ENCODE measurements at places on chromosomes 5 and 9.

GRCh38 chr5:115490596-115490995 is 54.0 kb downstream of the FEM1C start:
- no peak for DNase-seq

GRCh38 chr5:96199713-96200183 is 233.3 kb downstream of the PCSK1 start:
- DNase-seq, result no peak

- peak; percentile 58 for DNase-seq
Measured at GRCh38 chr9:121201045-121201737, 478 bp downstream of the RAB14 start.

DNA sequence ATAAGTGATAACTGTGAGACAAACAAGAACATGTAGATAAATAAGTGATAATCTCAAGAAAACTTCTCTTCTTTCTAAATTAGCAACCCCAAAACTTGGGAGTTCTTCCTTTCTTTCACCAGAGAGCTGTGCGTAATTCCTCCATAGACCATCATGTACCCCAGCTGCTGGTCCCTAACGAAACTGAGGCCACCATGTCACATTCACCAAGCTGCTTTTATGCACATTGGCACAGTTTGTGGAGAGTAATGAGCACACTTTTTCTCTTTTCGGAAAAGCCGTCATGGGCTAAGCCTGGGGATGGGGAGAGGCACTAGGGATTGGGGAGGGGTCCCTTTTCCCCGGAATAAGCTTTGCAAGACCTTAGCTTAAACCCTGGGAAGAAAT is 561.4 kb downstream of the BNC2 start:
- no peak for DNase-seq

DNA sequence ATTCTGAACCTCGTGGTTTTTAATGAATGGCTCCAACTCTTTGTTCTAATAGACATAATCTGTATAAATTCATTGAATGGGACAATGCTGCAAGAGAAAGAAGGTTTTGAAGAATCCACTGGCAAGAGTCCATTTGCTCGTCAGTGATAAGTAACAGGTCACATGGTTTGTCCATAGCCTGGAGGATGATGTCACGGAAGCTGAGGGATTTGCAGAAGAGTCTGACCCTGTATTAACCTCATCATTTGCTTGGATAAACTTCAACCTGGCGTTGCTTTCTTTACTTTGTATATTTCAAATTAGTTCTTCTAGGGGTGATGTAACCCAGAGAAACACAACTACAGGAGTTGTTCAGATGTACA is 197.4 kb downstream of the GAS1 start:
- DNase-seq, result no peak

GRCh38 chr9:79581388-79581787 is 9.6 kb downstream of the TLE4 start:
- no peak for DNase-seq

Measured in D341Med (cell line).